ENCODE measurements at places on chromosomes 2 and 18. TPM values are rescaled to one million over a fixed set of nuclear protein-coding genes. Genes with fewer than 3 reads are reported as not detected.
A peak's percentile ranks its signal among the peaks of the same experiment; 100 is the strongest.

GRCh38 chr2:171958475-171958874 is 36.2 kb downstream of the HAT1 start:
- DNase-seq, result no peak

DNA sequence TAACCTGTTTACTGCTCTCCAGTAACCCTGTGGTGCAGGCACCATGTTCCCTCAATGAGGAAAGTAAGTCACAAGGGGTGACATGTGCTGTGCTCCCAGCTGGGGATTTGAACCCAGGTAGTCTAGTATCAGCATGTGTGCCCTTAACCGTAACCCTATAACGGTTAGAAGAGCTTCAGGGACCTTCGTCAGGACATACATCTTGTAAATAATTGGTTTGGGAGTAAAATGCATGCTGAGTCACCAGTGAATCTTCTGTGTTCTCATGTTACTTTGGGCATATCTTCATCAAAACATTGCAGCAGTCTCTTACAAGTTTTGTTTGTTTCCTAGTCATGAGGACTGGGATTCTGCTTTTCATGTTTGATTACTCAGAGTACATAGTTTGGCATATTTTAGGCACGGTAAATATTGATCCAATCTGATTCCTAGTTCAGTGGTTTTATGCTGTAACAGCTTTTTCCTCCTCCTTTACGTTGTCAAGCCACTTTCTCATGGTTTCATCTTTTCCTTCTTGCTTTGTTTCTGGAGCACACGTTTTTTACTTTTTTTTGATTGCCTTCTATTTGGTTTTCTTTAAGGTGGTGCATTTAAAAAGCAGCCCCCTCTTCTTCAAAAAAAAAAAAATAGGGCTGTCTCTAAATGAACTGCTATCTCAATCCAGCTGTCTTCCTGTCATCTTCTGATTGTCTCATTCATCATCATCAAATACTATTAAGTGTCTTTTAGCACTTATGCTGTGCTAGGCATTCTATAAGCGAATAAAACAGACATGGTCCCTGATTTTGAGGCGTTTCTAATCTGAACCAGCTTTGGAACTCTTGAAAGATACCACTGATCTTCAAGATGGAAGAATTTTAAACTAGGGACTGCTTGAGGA is 50.4 kb downstream of the CLIP4 start:
- no peak for DNase-seq

Gene MARCHF4
- total RNA-seq, result under 0.01 TPM

- peak; percentile 79 for DNase-seq
Observed at GRCh38 chr2:127707890-127708648, 6.8 kb downstream of the SFT2D3 start.

DNA sequence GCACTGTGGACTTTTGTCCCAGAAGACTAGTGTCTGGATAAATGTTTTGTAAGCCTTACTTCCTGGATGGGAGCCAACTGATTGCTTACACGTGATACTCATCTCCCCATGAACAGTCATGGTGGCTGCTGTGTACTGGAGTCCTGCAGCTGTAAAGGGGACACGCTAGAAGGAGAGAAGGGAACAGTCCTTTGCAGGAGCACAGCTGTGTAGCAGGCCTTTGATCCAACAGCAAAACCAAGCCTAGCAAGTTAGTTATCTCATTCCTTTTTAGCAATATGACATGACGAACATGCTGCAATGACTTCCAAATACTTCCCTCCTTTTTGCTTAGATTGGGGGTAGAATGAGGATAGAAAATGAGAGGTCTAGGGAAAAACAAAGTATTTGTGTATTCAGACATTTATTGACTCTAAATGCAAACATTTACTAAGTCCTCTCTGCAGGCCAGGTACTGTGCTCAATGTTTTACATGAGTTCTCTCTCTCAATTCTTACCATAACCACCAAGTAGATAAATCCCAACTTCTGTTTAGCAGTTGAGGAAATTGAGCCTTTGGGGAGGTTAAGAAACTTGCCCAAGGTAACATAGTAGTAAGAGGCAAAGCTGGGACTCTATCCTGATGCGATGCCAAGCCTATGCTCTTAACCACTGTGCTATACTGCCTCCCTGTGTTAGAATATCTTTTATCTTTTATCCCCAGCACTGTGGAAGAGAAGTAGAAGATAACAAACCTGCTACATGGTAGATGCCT is 55.4 kb upstream of the CD28 start:
- DNase-seq, result peak; percentile 67

Gene GATA6
- total RNA-seq, result 14.7 TPM

GRCh38 chr18:58005011-58005410 is 39.0 kb upstream of the NEDD4L start:
- DNase-seq, result no peak

DNA sequence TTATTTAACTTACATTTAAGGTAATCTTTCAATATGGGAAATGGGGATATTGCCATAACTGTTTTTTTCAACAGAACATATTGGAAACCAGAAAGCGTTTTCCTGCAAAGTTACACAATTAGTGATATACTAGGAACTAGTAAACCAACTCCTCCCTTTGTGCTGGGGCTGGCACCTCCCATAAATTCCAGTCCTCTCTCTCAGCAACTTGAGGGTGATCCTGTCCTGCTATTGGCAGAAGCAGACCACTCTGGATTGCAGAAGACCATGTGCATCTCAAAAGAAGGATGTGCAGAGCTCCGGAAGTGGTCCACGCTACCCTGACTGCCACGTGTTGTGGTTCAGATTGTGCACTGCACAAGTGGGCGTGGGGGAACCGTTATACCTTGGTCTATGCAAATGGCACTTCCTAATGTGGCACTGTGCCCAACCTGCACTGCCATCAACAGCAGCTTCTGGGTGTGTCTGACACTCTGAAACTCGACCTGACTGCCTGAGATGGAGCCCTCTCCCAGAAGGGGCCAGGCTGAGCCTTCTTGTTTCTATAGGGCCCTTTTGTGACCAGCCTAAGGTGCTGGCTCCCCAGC is 219.2 kb downstream of the ZNF516 start:
- no peak for DNase-seq

Gene ST8SIA3
- total RNA-seq, result 0.27 TPM

Gene VSNL1
- 0.27 TPM for total RNA-seq

Gene TRIM43
- not detected for total RNA-seq

GRCh38 chr2:169090133-169090820 is 20.9 kb downstream of the DHRS9 start:
- DNase-seq, result no peak

- DNase-seq, result no peak
Observed at GRCh38 chr18:34794348-34794747, 84.2 kb downstream of the DTNA start.

DNA sequence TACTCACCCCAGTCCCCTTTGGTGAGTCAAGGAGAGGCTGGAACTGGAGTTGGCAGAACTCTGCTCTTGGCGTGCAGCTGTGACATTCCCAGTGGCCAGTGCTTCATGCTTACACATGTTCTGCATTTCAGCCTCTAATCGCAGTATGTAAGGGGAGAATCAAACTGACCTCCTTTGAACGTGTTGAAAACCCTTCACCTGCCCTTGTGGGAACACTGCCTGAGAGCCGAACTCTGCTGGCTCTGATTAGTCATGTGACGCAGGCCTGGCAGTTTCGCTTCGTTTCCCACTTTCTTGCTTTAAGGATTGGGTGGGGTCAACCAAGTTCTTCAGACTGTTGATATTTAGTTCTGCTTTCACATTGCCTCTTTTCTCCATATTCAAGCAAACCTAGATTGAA is 173.8 kb upstream of the BCL2L11 start:
- no peak for DNase-seq

Gene STK11IP
- 13.0 TPM for total RNA-seq

DNA sequence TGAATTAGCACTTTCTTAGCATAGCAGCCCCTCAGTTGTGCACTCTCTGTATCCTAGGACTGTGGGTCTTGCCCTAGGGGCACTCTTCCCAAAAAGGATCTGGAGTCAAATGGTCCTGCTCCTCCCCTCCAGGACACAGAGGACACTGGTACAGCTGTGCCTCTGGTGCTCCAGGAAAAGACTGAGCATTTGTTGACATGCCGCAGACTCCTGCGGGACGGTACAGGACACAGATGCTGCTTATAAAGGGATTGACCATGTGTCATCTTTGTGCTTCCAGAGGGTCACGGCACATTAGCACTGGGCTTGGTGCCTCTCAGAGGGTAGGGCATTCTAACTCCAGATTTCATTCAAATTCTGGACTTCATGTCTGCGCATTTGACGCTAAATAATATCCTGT is 110.5 kb downstream of the KLF7 start:
- no peak for DNase-seq

DNA sequence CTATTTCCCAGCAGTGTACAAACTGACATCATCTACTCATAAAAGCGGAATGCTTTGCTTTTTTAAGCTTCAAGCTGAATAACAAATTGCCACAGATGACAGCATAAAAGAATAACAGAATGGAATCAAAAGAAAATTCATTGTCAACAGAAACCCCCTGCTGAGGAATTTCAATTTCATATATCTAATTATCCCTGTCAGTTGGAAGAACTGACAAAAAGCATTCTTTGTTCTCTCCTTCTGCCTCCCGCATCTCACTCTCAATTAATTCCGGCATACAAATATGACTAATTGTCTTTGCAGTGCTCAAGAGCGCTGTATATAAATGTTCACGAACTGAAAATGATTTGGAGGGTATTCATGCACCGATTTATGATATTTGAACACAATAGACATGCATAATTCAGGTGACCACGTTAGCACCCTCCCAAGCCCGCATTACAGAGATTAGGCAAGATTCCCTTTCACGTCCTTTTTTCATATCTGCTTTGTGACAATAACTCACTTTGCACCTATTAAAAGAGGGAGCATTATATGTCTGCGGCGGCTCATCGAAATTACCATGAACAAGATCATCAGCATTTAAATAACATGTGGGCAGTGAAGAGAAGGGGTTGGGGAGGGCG is 277.7 kb upstream of the SALL3 start:
- DNase-seq, result no peak

- no peak for DNase-seq
Observed at GRCh38 chr18:60020107-60020925, 120.5 kb downstream of the PMAIP1 start.

DNA sequence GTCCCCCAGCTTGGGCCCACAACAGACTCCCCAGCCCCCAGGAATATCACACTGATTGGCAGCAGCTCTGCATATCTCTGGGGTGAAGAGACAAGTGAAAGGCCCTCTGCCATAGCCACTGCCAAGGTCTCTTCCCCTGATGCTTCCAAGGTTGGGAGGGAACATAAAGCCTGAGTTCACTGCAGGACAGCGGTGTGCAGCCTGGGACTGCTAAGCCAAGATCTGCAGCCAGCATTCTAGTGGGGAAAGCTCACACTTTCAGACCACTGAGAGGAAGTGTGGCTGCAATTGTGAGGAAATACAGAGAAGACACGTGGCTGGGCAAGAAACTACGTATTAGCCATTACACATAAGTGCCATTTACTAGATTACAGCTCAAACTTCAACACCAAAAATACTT is 100.7 kb downstream of the MAIP1 start:
- no peak for DNase-seq

DNA sequence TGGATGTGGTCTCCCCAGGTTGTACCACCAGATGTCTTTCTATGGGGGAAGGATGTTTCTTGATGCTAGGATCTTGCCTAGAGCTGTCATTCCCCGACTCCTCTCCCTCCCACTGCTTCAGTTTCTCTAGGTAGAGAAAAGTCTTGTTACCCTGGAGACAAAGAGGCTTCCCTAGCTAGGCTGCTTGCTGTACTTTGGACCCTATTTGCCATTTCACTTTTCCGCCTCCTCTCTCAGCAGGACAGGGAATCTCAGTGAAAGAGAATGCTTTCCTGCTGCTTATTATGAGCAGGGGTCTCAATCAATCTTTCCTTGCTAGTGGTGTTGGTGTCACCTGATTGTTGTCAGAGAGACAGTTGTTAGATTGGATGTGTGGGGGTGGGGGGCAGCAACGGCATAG is 818.8 kb upstream of the GYPC start:
- DNase-seq, result no peak

DNA sequence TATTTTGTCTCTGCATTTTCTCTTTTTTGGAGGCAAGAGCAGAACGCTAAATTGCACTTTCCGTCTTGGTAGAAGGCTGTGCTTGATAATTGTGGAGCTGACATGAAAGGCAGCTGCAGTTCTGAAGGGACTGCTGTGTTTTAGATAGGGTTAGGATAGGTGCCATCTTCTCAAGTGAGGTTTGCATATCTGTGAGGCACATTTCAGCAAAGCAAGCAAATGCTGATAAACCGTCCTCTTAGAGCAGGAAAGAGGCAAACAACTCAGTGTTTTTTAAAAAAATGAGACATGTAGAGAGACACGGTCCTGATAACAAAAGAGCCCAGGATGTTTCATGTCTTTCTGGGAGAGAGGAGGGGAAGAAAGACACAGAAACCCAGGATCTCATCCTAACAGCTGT is 217.7 kb downstream of the SOCS6 start:
- DNase-seq, result no peak

- no peak for DNase-seq
Observed at GRCh38 chr2:63444565-63445288, 143.6 kb downstream of the WDPCP start.

- no peak for DNase-seq
Observed at GRCh38 chr2:10566018-10566417, 117.9 kb upstream of the ODC1 start.

DNA sequence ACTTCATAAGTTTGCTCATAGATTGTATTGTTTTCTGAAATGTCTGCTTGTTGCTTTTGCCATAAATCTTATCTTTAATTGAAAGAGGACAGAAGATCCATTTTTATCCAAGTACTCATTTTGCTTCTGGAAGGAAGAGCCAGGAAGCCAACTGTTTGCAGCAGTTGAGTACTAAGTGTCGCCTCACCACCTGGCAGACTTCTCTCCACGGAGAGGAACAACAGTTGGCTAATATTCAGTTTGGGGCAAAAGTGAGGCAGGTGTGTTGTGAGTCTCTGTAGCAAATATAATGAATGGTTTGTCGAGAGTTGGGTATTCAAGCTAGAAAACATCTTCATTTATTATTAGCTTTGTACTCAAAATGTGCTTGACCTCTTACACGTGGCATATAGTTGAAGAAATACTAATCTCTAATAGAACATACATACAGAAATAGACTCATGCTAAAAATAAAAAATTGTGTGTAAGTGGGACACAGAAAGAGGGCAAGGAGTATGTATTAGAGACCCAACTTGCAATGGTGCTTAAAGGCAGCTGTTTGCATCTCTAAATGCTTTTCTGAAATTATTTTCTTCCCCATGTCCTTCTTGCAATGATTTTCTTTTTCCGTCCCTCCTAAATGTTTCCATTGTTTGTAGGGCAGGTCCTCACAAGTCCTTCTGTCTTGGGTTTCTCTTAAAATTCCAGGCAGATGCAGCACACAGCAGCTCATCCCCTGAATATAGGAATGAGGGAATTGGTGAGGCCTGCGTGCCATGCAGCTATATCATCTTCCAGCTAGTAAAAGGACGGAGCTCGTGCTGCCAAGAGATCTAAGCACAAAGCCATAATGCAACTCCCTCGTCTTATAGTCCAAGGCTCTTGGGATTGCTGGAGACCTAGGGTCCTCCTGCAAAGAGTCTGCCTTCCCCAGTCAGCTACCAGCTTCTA is 44.8 kb upstream of the MAP3K20 start:
- no peak for DNase-seq

Gene RAPH1
- total RNA-seq, result 13.8 TPM

DNA sequence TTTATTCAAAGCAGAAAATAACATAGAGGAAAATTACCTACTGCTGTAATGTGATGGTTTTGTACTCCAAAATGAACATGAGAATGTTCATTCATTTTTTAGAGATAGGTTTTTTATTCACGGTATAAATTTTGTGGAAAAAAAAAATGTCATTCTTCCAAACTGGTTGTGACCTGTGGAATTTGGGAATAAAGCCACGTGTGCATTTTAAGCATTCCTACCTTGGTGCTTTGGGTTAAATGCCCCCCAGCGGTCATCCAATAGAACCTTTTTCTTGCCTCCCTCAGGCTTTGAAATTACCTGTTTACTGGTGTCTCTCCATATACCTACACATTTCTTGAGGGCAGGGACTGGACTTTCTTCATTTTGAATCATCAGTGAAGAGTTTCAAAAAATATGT is 740.7 kb downstream of the DPP10 start:
- no peak for DNase-seq

All from sigmoid colon (tissue), 7 donors.